NCI-H460 (cell line): ENCODE measurements at places on chromosomes 5 and 9.
A peak's percentile ranks its signal among the peaks of the same experiment; 100 is the strongest.

- DNase-seq, result peak; percentile 19
These were observed 113.0 kb downstream of the KLHL3 start for GRCh38 chr5:137622850-137623249.

DNA sequence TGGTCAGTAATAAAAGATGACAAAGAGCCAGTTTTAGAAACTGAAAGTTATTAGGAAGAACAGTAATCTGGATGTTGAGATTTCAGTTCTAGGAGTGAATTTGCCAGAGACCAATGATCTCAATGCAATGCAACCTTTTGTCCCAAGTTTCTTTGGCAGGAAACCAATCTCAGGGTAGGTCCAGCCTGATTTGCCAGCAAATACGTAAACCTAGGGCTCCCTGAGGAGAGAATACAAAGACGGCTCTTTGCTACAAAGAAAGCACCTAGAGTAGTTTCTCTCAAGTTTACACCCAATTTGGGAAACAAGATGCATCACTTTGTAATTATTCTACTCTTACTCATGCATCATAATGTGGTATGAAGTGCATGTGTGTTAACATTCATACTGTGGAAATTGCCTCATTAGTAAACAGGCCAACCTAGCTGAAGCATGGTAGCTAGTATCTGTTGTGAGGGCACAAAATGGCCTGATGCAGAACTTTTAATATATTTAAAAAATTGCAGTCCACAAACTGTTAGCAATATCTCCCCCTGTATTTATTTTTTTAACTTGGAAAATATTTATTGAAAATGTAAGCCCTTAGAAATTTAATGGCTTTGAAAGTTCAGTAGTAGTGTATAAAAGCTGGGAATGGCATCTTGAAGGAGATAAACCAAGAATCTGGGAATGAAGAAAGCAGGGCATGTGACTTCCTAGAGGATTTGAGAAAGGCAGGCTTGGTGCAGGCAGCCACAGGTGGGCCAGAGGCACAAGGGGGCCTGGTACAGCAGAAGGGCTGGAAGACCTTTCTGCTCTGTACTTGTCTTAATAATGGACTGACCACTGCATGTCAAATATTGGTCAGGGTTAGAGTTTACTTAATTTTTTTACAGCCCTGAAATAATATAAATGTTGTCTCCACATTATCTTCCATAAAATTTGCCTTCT is 59.5 kb downstream of the MAST4 start:
- no peak for DNase-seq

- no peak for DNase-seq
These were observed 15.2 kb downstream of the HSPB3 start for GRCh38 chr5:54470677-54471076.

DNA sequence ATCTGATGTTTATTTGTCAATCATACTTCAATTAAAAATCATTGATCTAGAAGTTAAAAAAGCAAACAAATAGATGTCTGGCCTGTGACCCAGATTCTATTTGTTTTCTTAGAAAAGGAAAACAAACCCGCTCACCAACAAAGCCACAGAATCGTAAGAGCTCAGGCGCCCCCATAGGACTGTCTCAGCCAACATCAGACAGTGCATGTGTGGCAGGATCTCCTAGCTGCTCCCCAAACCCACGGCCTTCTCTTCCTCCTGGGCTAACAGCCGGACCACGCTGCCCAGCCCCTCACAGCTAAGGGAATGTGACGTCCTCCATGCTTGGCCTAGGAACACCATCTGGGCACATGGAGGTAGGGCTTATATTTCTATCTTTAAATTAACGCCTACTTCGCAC is 19.4 kb downstream of the OR2Y1 start:
- DNase-seq, result no peak

DNA sequence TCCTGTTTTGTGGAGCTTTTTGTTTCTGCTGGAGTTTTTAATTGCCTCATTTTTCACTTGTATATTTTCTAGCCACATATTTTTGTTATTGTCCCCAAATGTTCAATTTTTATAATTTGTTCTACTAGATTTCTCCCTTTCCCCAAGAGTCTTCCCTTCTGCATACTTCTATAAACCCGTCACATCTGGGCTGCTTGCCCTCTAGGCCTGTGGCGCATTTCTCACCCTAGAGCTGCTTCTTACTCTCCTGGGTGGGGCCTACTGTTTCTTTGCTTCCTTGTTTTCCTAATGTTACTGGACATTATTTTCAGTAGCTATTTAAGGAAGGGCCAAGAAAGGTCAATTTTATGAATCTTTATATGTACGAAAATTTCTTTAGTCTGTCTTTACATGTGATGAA is 51.5 kb downstream of the NXNL2 start:
- DNase-seq, result no peak

DNA sequence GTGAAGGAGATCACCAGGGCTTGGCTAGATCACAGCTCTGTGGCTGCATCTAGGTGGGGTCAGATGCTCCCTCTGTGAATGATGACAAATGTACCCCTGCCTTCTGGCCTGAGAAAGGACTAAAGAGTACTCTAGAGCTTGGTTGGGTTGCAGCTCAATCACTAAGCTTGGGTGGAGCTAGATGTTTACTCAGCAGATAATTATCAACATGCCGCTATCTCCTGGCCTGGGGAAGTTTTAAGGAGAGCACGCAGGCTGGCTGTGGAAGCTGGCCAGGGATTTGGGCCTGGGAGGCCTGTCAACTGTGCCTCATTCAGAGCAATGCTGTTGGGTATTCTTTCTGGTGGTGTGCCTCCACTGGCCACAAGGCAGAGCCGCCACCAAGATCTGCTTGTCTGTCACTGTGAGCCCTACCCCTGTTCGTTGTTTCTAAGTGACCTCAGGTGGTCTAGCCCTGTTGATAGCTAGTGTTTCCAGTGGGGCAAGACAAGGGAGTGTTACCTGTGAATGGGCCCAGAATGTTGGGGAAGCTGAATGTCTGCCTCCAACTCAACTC is 181.7 kb downstream of the ADGRV1 start:
- DNase-seq, result no peak

- DNase-seq, result no peak
These were observed 37.0 kb downstream of the DMAC1 start for GRCh38 chr9:7762600-7762999.

DNA sequence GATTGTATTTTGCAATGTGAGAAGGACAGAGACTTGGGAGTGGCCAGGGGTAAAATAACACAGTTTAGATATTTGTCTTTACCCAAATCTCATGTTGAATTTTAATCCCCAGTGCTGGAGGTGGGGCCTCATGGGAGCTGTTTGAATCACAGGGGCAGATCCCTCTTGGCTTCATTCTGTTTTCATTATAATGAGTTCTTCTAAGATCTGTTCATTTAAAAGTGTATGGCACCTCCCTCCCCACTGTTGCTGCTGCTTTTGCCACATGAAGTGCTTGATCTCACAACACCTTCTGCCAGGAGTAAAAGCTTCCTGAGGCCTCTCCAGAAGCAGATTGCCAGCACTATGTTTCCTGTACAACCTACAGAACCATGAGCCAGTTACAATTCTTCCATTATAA is 28.1 kb downstream of the COX7C start:
- no peak for DNase-seq
